Hypothalamus (tissue), 51 donors: ENCODE measurements at places on chromosomes 4 and X.

- no peak for DNase-seq
Measured at GRCh38 chr4:66266035-66266434, 595.7 kb upstream of the EPHA5 start.

DNA sequence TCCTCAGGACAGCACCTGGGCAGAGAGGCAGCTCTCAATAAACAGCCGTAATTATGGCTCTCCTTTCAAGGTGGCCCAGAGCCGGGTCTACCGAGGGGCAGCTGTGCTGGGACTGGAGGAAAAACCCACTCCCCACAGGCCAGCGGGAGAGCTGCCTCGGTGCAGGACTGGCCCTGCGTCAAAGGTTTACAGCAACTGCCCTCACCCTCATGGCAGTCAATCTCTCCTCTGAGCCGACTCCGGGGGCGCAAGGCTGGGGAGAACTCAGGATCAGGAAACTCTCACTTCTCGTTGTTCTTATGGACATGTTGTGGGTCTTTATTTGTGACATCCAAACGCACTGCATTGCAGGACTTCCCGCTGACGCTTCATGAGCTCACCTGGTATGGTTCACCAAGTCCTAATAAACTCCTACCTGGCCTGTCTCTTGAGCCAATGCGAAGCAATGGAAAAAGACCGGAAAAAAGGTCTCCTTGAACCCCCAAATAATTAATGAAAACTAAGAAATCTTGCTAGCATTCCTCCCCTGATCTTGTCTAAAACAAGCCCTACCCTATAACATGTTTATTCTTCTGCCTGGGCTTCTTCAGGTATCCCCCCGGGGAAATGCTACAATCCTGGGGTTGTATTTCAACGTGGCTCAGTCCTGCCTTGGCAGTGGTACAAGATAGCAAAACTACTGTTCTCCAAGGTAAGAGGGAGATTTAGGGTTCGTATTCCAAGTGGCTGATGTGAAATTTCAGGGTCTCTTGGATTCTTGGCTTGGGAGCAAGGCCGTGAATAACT lies 50.1 kb upstream of the CDKN2AIP start:
- DNase-seq, result no peak

GRCh38 chr4:149952716-149953115 lies 125.5 kb upstream of the DCLK2 start:
- no peak for DNase-seq

GRCh38 chr4:98470831-98471230 lies 187.6 kb downstream of the TSPAN5 start:
- no peak for DNase-seq

- no peak for DNase-seq
Measured at GRCh38 chrX:75158054-75158453, 2.0 kb upstream of the ABCB7 start.

DNA sequence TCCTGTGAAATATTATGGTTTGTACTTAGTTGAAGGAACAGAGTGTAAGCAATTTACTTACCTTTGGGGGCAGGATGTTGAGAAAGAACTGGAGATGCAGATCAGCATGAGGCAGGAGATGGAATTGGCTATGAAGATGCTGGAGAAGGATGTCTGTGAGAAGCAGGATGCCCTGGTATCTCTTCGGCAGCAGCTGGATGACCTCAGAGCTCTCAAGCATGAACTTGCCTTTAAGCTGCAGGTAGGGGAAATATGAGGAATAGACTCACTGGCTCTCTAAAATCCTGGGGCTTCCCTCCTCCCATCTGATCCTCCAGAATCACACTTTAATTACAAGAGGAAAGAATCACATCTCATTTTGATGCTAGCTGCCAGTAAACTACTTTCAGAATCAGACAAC lies 51.0 kb downstream of the GRSF1 start:
- no peak for DNase-seq

DNA sequence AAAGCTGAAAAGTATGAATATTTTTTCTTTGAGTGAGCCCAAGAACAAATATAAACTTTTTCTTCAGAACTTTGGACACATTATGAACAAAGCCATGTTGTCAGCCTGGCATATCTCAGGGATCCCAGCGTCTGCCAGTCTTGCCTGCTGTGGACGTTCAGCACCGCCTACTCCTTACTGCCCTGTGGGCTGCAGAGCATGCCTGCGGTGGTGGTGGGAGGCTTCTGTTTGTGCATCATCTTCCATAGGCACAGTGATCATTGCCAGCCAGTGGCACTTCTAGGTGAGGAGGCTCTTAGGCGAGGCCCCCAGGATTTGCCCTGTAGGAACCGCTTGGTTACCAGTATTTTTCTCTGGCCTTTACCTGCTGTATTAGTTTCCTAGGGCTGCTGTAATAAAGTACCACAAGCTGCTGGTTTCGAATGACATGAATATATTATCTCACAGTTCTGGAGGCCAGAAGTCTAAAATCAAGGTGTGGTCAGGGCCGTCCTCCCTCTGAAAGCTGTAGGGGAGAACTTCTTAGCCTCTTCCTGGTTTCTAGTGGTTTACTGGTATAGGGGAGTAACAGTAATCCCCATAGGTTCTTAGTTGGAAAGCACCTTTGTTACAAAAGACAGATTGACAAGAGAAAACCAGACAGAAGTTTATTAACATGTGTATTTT lies 15.4 kb downstream of the ANXA3 start:
- DNase-seq, result no peak

- DNase-seq, result no peak
Measured at GRCh38 chrX:1928805-1929204, 313.9 kb downstream of the ASMT start.

DNA sequence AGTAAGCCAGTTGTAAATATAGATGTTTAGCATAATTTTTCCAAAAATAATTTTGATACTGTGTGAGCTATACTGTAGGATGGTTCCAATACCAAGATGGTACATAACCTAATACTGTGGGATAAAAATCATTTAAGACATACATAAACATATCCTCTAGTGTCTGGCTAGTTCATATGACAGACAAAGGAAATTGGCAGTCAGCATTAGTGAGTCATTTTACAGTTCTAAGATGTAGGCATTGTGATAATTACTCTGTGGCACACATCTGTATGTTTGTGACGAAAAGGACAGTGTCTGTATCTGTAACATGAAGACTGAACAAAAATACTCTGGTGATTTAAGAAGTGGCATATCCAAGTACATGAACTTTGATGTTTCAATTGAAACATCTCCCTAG lies 49.6 kb downstream of the UGT2A2 start:
- no peak for DNase-seq

GRCh38 chr4:122959981-122960610 lies 37.7 kb upstream of the NUDT6 start:
- no peak for DNase-seq

DNA sequence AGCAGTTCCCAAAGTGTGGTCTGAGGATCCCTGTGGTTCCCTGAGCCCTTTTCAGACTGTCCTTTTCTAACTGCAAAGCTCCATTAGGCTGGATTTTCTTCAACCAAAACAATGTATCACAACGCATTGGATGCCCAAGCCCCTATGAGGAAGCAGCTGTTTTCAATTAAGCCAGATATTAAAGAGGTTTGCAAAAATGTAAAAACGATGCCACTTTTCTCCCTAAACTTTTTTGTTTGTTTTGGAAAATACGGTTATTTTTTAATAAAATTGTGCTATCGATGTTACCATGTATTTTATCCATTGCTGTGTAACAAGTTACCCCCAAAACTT lies 170.4 kb upstream of the BCOR start:
- no peak for DNase-seq

- DNase-seq, result no peak
Measured at GRCh38 chrX:71251466-71251973, 2.4 kb downstream of the ZMYM3 start.

DNA sequence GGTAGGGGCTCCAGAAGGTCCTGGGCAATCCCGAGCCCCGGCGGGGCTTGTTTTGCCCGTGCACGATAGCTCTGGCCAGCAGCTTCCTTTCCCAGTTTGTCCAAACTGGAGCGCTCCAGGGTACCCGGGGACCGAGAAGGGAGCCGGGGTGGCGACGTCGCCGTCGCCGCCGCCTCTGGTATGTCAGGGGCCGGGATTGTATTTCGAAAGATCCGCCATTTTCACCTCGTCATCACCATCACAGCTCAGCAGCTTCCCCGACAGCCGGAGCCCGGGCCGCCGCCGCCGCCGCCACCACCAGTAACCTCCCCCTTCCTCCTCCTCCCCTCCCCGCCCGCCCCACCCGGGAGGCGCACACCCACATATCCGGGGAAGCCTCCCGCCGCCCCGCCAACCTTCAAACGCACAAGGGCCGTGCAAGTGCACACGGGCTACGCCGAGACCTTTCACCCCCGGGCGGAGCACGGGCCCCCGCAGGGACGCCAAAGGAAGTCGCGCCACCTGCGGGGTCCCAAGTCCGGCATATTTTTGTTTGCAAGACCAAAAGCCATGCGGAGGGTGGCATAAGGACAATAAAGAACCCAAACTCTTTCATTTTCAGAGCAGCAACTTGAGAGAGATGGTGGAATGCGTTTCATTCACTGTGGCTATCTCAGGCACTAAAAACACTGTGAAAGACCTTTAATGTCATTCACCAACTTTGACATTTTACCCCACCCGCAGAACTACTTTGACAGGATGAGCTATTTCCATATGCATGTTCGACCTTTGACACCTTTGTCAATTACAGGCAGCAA lies at the start of gene LIN54:
TSS of gene LIN54 (minus strand) at position 302 of the 797 bp plus-strand sequence. CDS start 25,979 bp downstream, outside the sequence.
- DNase-seq, result peak; percentile 63

GRCh38 chrX:24494647-24495075 lies 29.6 kb downstream of the PDK3 start:
- no peak for DNase-seq

GRCh38 chr4:1940566-1940965 lies 68.2 kb downstream of the NELFA start:
- DNase-seq, result no peak

- DNase-seq, result no peak
Measured at GRCh38 chrX:136192839-136193414, 45.6 kb downstream of the FHL1 start.

- no peak for DNase-seq
Measured at GRCh38 chr4:67575232-67576058, 16.9 kb downstream of the STAP1 start.

DNA sequence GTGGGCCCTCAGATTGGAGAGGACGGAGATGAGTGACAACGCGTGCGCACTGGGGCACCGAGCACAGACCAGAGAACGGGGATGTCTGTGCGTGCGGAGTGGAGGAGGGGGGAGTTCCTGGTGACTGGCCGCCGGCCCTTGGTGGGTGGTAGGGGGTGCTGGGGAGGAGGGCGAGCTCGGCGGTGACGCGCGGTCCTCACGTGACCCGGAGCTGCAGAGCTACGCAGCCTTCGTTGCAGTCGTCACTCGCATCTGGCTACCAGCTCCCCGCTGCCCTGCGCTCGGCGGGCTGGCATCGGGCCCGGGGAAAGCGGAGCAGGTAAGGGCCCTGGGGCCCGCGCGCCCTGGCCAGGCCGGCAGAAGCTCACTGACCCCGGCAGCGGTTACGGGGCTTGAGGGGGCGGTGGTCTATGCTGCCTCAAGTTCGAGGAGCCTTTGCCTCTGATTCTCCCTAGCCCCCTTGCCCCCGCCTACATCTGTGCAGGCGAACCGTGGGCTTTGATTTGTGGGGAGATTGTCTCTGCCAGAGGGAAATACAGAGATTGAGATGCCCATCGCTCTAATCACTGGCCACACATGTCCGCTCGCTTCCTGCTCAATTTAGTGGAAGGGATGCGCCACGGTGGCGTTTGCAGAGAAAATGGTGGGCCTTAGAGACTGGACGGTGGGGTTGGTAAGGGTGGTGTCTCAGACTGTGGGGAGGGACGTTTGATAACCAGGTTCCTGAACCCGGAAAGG lies at the start of gene ARMCX4:
TSS of gene ARMCX4 (plus strand) at position 245 of the 738 bp plus-strand sequence. CDS start 3,134 bp downstream, outside the sequence.
- DNase-seq, result peak; percentile 63

GRCh38 chr4:89308161-89308500 lies 531 bp upstream of the GPRIN3 start:
- no peak for DNase-seq

- DNase-seq, result no peak
Measured at GRCh38 chr4:6764976-6765620, 17.4 kb upstream of the KIAA0232 start.

GRCh38 chrX:22109442-22109841 lies 77.3 kb downstream of the PHEX start:
- no peak for DNase-seq

DNA sequence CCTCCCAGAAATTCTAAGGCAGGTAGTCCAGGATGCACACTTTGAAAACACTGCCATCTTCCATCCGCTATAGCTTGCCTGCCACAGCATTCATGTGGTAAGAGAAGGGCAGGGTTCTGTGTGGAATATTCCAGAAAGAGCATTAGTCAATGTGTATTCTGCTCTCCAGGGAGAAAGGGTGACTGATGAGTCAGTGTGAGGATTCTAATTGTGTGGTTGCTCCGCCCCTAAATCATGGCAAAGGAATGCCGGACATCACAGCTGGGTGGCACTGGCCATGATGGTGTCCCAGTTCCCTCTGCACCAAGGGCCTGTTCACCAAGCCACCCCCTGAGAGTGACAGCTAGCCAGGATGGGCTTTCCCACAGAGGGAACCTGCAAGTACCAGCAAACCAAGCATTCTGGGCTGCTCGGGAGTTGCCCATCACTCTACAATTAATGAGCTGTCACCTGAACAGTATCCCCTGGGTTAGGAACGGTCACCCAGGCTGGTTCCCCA lies 9.5 kb downstream of the IDS start:
- no peak for DNase-seq

DNA sequence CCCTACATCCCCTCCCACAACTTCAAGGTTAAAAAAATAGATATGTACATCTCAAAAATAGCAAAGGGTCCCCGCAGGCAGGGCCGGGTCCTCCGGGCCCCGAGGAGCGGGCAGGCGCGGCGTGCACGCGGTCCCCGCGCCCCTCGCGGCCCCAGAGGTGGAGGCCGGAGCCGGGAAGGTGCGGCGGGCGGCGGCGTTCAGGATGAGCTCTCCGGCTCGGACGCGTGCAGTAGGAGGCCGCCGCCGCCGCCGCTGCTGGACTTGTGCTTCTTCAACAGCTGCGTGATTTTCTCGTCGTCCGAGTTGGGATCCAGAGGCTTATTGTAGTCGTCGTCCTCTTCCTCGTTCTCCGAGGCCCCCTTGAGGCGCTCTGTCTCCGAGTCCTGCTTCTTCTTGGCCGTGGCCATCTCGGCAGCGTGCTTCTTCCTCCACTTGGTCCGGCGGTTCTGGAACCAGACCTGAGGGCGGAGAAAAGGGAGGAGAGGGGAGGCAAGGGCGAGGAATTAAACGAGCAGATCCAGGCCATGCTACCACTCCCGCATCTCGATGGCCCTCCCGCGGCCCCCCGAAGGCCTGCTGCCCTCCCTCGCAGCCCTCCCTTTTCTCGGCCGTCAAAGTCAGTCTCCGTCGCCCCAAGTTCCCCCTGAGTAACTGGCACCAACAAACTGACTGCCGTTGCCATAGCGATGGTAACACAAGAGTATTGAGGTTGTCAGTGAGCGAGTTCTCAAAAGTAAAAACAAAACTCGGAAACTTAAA lies 5.8 kb downstream of the NKX6-1 start:
- no peak for DNase-seq
